ENCODE measurements at places on chromosomes 7 and 10. TPM values are rescaled to one million over a fixed set of nuclear protein-coding genes. Genes with fewer than 3 reads are reported as not detected.

GRCh38 chr7:81427461-81427860 is 342.4 kb downstream of the HGF start:
- DNase-seq = no peak

DNA sequence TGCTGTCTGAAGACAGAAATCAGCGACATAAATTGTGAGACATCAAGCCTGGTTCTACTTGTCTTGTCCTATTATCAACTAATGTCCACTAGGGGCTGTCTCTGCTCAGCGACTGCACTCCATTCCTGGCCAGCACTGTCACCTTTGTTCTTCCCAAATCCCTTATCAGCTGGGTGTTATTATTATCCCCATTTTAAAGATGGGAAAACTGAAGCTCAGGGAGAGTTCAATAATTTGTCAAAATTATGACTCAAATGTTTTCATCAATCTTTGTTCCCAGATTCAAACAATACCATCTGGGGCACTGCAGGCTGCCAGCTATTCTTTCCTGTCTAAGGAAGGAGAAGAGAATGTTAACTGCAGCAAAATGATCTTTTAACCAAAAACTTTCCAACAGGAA is 431.6 kb upstream of the NFE2L3 start:
- DNase-seq = peak; percentile 14

DNA sequence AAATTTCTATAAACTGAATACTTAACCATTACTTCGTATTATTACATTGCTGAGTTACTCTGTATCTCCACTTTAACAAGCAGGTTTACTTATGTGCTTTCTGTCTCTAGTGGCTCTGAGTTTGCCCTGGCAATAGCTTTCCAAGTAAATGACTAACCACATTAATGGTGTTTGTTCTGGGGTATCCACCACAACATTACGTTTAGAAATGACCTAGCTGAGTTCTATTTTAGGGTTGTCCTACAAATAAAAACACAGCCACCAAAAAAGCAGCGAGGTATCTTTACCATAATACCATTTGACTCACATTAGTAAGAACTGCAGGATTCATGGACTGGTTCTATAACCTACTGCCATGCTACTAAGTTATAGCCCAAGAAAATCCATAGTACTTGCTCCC is 83.1 kb downstream of the HIBADH start:
- no peak for DNase-seq

GRCh38 chr7:41574377-41574776 is 128.5 kb downstream of the INHBA start:
- DNase-seq = no peak

DNA sequence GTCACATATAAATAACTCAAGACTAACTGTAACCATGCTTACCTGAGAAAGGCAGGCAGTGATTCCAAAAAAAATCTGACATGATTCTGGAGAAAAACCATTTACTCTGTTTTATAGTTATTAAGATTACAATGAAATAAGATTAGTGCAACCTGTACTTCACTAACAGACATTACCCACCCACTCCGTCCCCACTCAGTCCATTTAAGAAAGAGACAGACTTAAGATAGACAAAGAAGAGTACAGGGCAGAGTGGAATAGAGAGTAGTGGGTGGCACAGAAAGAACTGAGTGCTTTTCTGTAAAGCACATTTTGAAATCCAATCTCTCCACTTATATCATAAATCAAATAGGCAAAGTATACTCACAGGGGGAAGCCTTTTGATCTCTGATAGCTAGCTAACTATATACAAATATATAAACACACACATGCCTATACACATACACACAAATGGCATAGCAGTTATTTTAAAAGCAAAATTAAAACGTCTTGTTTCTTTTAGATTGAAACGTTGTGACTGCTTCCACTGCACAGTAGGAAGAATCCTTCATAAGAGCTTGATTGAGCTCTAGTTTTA is 11.9 kb downstream of the PAXIP1 start:
- DNase-seq = no peak

- DNase-seq = no peak
Observed at GRCh38 chr10:3787816-3788215, 2.8 kb upstream of the KLF6 start.

GRCh38 chr10:17143055-17143690 is 13.6 kb upstream of the CUBN start:
- no peak for DNase-seq

DNA sequence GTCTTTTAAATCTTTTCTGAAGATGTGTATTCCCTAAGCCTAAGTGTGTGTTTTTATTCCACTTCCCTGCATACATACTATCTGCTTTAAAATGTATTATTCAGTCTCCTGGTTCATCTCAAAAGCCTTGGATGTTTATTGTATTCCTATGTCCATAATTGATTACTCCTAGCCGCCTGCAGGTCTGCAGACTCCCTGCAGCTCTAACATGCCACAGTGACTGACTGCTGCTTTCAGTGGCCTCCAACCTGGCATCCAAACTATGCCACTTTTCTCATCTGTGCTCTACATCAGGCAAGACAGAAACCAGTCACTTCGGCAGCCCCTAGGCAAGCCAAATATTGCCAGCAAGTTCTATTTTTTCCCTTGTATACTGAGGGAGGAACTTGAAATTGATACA is 81.7 kb downstream of the ABCA13 start:
- DNase-seq = no peak

- peak; percentile 84 for DNase-seq
Observed at GRCh38 chr7:873367-874002, 2.9 kb upstream of the GET4 start.

DNA sequence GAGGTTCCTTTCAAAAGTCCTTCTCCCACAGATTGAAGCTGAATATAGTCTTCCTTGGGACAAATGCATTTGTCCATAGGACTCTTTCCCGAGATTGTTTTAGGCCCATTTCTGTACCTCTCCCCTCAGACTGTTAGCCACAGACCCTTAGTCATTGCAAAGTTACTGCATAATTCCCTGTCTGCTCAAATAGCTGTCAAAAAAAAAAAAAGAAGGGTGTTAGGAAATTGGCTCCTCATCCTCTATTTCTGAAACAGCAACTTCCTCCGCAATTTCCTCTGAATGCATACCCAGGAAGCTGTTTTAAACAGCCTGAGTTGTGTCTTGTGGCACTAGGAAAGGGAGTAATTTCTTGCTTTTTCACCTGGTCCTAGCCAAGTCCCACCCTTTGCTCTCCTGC is 5.4 kb downstream of the LRRC4 start:
- no peak for DNase-seq

DNA sequence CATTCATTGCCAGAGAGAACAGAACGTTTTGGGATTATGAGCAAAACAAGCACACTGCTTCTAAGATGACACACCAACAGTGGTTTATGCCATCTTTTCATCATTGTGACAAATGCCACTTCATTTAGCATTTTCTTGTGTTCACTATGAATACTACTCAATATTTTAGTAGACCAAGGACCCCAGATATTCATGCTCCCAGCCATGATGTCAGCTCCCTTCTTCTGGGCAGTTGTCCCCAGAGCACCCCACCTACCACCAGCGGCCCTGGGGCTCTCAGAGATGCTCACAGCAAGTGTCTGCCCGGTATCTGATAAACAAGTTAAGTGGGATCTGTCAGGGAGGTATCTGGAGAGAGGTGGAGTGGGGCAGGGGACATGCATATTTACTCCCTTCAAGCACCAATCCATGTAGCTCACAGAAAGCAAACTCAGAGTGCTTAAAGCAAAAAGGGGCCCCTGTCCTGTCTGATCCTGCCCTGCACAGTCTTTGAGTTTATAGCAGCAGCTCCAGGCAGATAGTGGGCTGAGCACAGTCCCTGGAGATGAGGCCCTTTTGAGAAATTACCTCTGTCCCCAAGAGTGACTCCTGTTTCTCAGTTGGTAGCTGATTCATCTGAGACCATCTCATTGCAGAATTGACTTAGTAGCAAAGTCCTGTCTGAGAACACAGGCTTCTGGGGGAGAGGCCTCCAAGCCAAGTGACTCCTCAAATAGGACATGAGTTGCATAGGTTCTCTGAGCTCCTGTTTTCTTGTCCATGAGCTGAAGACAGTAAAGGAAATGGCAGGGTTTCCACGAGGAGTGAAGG is 281.8 kb upstream of the KLF6 start:
- no peak for DNase-seq

- DNase-seq = no peak
Observed at GRCh38 chr7:150734254-150734653, 3.0 kb upstream of the GIMAP5 start.

DNA sequence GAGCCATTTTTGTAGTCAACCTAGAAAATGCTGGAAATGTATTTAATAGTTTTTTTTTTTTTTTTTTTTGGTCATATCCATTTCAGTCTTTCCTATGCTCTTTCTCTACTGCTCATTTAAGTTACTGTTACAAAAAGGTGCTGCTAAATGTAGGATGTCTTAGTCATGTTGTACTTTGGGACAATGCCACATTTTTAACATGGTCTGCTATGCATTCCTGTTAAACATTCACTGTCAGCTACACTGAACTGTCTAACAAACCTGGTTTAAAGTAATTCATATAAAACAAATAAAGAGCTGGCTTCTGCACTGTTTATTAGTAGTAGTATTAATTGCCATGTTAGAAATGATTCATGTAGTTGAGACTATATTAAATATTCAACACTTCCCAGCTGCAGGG is 108.6 kb downstream of the NSUN6 start:
- DNase-seq = no peak

DNA sequence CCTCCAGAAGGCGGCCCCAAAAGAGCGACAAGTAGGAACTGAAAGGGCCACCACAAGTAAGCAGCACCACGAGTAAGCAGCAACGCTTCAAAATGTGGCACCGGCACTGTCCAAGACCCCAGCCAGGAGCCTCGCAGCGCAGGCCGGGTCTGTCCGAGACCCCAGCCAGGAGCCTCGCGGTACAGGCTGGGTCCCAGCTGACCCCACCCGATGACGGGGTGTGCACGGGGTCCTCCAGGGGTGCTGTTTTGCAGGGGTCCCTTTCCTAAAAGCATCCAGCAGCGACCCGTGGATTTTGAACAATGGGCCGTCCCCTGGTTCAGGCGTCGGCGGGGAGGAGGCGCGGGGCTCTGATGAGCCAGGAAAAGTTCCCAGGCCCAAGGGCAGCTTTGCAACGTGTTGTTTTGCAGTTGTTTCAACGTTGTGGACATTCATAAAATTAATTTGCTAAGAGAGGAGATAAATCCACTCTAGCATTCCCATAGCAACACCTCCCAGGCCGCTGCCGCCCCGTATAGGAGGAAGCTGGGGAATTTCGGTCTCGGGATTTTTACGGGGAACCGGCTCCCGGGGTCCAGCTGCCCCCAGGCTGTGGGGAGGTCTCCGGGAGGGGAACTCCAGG is 51.6 kb upstream of the PDGFA start:
- no peak for DNase-seq

GRCh38 chr10:78919181-78919966 is 149.4 kb upstream of the ZMIZ1 start:
- DNase-seq = no peak

FRMD4A gene
- not detected for total RNA-seq

LIPN gene
- not detected for total RNA-seq

TNPO3 gene
- 71.7 TPM for total RNA-seq

OR2A5 gene
- total RNA-seq = not detected

Data from OCI-LY7 (cell line).